ENCODE measurements at places on chromosomes 5 and 9.
A peak's percentile ranks its signal among the peaks of the same experiment; 100 is the strongest.

DNA sequence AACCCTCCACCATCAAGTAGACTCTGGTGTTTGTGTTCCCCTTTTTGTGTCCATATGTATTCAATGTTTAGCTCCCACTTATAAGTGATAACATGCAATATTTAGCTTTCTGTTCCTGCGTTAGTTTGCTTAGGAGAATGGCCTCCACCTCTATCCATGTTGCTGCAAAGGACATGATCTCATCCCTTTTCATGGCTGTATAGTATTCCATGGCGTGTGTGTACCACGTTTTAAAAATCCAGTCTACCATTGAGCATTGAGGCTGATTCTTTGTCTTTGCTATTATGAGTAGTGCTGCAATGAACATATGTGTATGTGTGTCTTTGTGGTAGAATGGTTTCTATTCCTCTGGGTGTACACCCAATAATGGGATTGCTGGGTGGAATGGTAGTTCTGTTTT is 140.1 kb downstream of the BASP1 start:
- DNase-seq, result no peak

- DNase-seq, result no peak
Measured at GRCh38 chr5:51034222-51034901, 348.9 kb upstream of the ISL1 start.

GRCh38 chr5:53508125-53508524 is 27.7 kb downstream of the FST start:
- DNase-seq, result no peak

- DNase-seq, result no peak
Measured at GRCh38 chr5:16446993-16447392, 18.6 kb downstream of the ZNF622 start.

DNA sequence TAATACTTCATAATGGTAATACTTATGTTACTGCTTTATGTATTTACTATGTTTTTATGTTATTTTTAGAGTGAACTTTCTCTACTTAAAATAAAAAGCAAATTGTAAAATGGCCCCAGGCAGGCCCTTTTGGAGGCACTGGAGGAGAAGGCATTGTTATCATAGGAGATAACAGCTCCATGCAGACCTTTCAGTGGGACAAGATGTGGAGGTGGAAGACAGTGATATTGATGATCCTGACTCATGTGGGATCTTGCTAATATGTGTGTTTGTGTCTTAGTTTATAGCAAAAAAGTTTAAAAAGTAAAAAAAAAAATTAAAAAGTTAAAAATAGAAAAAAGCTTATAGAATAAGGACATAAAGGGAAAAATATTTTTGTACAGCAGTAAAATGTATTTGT is 74.5 kb downstream of the IQGAP2 start:
- DNase-seq, result no peak

DNA sequence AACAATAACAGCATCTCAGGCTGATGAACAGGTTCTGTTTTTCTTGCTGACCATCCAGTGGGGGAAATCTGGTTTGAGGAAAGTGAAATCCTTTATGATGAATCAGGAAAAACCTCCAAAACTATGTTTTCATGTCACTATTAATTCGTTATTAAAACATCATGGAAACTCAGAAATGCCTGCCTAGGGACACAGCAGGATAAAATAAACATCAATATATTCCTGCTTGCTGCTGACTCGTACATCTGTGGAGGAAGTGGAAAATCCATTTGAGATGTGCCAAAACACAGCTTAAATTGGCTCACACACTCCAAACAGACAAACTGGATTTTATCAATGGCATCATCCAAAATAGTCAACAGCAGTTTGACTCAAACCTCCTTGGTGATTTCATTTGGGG is 53.0 kb downstream of the TEK start:
- no peak for DNase-seq

GRCh38 chr9:70152350-70152749 is 106.4 kb upstream of the SMC5 start:
- DNase-seq, result no peak

DNA sequence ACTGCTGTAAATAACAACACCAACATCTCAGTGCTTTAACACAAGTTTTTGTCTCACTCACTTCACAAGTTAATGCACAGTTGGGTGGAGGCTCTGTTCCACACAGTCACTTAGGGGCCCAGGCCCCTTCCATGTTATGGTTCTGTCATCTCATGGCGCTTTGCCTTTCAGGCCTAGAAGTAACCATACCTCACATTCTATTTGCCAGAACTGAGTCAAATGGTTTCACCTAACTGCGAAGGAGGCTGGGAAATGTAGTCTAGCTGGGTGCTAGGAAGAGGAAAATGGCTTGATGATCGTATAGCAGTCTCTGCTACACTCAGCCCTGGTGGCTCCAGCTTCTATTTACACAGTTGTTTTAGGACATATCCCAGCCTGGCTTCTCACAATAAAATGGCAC is 23.1 kb upstream of the MVB12B start:
- DNase-seq, result no peak

DNA sequence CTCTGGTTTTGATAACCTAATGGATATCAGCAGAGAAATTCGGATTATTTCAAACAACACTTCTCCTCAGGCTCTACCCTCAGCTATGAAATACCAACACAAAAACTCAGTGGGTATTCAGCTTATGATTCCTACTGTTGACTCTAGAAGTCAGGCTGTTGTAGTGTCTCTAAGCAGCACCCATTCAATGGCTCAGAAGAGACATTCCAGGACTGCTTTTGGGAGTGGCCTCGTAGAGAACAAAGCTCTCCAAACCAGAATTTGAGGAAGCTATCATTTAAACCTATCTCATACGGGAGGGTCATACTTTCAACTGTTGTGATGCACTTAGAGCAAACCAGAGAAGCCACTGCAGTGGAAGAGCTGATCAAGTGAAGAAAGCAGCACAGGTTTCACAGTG is 34.1 kb downstream of the ETF1 start:
- DNase-seq, result no peak

- DNase-seq, result no peak
Measured at GRCh38 chr5:81417052-81417451, 23.1 kb upstream of the ACOT12 start.

- DNase-seq, result no peak
Measured at GRCh38 chr9:11915699-11916098, 777.5 kb upstream of the TYRP1 start.

- DNase-seq, result no peak
Measured at GRCh38 chr5:125492977-125493376, 746.5 kb upstream of the ZNF608 start.

DNA sequence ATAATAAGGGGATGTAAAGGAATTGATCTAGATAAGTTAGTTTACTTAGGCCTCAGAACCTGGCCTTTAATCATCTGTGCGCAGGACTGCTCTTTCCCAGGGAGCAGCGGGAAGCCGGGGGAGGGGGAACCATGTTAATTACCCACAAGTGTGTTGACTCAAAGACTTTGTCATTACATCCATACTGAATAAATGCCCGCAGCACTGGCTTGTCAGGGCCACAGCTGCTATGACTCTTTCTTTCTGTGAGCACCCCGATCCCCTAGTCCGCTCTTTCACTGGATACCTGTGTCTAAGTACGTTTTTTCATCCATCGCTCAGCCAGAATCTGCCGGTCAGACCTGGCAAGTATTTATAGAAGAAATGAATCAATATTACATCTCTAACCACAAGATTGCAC is 249.3 kb upstream of the DMRT1 start:
- DNase-seq, result no peak

GRCh38 chr9:37710046-37710445 is 43.6 kb upstream of the TRMT10B start:
- DNase-seq, result peak; percentile 7

GRCh38 chr9:72932619-72933018 is 20.2 kb downstream of the ALDH1A1 start:
- DNase-seq, result no peak

- DNase-seq, result peak; percentile 26
Measured at GRCh38 chr9:92740446-92740961, 24.1 kb downstream of the BICD2 start.

GRCh38 chr9:11039006-11039405 is 426.2 kb upstream of the PTPRD start:
- no peak for DNase-seq

GRCh38 chr5:34688015-34688810 is 32.1 kb downstream of the RAI14 start:
- no peak for DNase-seq

DNA sequence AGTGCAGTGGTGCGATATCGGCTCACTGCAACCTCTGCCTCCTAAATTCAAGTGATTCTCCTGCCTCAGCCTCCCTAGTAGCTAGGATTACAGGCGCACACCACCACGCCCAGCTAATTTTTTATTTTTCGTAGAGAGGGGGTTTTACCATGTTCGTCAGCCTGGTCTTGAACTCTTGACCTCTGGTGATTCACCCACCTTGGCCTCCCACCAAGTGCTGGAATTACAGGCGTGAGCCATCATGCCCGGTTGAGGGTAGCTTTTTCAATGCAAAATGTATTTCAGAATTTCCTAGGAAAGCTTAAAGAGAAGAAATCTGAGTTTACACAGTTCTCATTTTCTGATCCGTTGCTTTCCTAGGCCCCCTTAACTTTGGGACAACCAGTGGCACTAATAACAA is 15.7 kb downstream of the BDP1 start:
- no peak for DNase-seq

DNA sequence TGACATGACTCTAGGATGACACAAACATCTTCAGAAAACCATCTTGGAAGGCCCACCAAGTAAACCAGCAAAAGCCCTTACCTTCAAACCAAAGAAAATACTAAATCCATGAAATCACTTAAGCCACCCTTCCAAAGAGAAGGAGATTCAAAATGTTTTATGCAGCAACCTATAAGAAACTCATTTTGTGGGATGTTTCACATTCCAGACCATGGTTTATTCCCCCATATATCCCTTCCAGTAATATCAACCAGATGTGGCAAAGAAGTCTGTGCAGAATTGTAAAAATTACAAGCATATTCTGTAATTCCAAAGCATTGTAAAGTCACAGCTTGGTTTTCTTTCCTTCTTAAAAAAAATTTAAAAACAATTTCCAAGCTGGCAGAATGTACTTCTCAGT is 117.4 kb downstream of the SLIT3 start:
- DNase-seq, result no peak

- no peak for DNase-seq
Measured at GRCh38 chr5:74935752-74936091, 69.5 kb upstream of the FAM169A start.

- DNase-seq, result no peak
Measured at GRCh38 chr5:128487041-128487440, 51.0 kb downstream of the FBN2 start.

- DNase-seq, result no peak
Measured at GRCh38 chr5:91941588-91941987, 558.5 kb upstream of the ARRDC3 start.

DNA sequence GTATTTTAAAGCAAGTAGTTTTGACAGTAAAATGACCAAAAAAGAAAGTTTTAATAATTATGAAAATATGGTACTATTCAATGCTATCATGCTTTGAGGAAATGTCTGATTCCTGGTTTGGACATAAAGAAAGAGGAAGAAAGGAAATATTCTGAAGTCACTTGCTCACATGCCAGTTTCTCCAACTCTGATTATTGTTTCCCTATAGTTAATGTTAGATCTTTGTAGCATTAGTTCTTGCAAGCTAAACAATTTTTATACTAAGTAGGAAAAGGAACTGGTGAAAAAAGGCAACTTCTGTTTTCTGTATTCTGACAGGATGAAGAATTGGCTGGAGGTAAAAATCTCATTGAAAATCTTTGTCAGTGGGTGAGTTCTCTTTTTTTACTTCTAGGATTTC is 119.5 kb downstream of the YTHDC2 start:
- DNase-seq, result peak; percentile 25

DNA sequence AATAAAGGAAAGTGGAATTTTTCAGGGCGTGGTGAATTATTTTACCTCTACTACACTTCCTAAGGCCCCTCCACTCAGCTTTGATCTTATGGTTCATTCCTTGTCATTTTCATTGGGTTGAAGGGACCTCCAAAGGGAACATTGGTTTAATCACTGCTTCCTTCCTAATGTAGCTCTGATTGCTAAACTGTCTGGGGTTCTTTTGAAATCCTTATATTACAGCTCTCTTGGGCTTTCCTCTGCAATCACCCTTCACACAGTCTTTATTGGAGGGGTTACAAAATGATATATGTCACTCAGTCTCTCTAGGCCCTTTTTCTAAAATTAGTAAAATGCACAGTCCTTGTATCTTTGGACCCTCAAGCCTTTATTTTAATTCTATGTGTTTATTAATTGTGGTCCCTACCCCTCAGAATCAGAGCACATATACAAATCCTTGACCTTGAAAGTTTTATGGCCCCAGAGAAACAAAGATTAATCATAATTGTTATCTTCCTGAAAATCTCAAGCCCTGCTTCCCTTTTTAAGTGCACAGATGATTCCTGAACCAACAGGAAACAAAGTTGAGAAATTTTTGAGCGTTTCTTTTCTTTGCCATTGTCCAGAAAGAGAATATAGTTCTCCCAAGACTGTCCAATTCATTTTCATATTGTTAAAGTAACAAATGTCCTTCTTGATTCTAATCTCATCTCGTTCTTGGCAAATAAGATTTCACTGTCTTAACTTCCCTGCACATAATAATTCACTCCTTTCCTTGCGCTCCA is 330.0 kb downstream of the ARRDC3 start:
- DNase-seq, result peak; percentile 92

DNA sequence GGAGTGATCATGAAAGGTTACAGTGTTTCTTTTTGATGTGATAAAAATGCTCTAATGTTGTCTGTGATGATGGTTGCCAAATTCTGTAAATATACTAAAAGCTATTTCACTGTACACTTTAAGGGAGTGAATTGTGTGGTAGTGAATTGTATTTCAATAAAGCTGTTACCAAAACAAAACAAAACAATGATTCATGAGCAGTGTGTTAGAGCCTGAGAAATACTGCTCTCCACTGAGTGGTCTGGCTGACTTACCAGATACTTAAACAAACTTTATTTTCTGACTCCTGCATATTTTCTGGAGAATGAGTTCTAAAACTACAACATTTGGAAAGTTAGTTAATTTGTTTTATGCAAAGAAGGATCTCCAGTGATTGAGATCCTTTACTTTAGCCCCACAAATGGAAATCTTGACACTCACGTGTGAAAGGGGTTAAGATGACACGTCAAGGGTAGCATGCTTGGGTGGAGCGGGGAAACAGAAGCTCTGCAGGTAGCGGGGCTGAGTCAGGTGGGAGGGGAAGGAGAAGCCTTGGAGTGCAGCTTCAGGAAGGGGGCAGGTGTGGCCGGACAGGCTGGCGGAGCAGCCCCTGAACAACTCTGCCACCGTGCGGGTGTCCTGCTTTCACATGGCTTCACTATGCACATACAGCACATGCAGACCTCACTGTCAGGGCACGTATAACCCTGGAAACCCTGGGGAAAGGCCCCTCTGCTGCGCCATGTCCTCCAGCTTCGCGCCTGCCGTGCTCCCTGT is 256.7 kb downstream of the IRX1 start:
- DNase-seq, result no peak

- no peak for DNase-seq
Measured at GRCh38 chr5:149723374-149723773, 6.7 kb upstream of the PPARGC1B start.

- no peak for DNase-seq
Measured at GRCh38 chr9:26888271-26888670, 4.3 kb downstream of the CAAP1 start.

GRCh38 chr9:22211588-22212360 is 202.7 kb upstream of the CDKN2B start:
- DNase-seq, result peak; percentile 75

GRCh38 chr5:168072665-168073064 is 218.8 kb upstream of the WWC1 start:
- DNase-seq, result no peak
